Muscle of leg (tissue), 16 donors: ENCODE measurements at places on chromosomes 6 and 20. TPM values are rescaled to one million over a fixed set of nuclear protein-coding genes. Genes with fewer than 3 reads are reported as not detected.

GRCh38 chr20:9985281-9985680 is 49.5 kb upstream of the ANKEF1 start:
- H3K27ac ChIP-seq = no peak overlapping the region
- H3K4me1 ChIP-seq = no peaks in the 10 kb centered on the region
- no peak overlapping the region for H3K4me3 ChIP-seq
- DNase-seq = no peak
- H3K27me3 ChIP-seq = no peaks in the 10 kb centered on the region
- H3K36me3 ChIP-seq = no peaks in the 10 kb centered on the region

DNA sequence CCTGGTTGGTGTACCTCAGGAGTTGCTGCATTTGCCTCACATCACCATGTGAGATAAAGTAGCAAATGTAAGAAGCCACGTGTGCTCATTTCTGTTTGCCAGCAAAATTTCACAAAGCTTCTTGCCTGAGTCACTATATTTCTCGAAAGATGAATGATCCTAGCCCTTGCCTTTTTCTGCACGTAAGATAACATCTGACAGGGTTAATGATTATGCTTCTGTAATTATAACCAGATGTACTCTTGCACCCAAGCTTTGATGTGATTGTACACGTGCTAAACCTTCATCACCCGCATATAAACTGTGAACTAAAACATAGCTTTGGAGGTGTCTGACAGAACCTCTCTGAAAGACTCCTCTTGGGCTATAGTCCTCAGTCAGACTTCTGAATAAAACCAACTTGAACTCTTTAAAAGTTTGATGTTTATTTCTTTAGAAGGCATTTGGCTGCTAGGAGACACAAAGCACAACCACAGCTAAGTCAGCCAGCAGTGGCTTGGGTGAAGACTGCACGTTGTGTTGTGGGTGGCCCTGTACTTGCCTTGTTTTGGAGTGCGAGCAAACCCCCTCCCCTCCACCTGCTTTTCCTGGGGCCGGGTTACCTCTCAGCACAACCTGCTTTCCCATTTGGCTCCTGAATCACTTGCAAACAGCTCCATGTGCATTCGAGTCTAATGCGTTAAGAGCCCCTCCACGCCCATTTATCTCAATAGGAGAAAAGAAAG is 19.3 kb downstream of the PROKR2 start:
- no peak overlapping the region for H3K27ac ChIP-seq
- no peaks in the 10 kb centered on the region for H3K36me3 ChIP-seq
- H3K4me1 ChIP-seq = no peaks in the 10 kb centered on the region
- no peak overlapping the region for H3K4me3 ChIP-seq
- no peak for DNase-seq

- no peaks in the 10 kb centered on the region for H3K27me3 ChIP-seq
- H3K27ac ChIP-seq = no peak overlapping the region
- DNase-seq = peak; percentile 78
- no peaks in the 10 kb centered on the region for H3K4me1 ChIP-seq
- H3K4me3 ChIP-seq = no peak overlapping the region
Measured at GRCh38 chr6:75855052-75855451, 106.0 kb downstream of the MYO6 start.

Gene IP6K3
- total RNA-seq = 27.8 TPM

DNA sequence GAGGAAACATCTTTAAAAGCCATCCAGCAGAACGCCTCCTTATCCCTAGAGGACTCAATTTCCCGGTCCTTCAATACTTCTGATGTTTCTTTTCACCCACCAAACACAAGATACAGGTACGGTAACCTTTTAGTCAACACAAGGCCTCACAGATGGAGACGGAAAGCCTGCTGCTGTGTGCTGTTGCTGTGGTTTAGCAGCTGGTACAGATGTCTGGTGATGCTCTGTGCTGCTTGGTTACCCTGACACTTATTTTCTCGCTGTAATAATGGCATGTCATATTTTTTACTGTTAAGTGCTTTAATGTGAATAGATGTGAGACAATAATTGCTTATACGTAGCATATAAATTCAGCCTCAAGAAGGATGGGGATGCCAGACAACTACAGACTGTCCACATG is 25.3 kb downstream of the GMDS start:
- no peaks in the 10 kb centered on the region for H3K27me3 ChIP-seq
- H3K4me1 ChIP-seq = no peaks in the 10 kb centered on the region
- no peak for DNase-seq
- no peak overlapping the region for H3K4me3 ChIP-seq

GRCh38 chr6:109768485-109768884 is 77.4 kb downstream of the FIG4 start:
- no peak overlapping the region for H3K27ac ChIP-seq
- H3K4me1 ChIP-seq = no peaks in the 10 kb centered on the region
- peaks cover 6% of the 10 kb centered on the region for H3K36me3 ChIP-seq
- no peak overlapping the region for H3K4me3 ChIP-seq
- H3K27me3 ChIP-seq = no peaks in the 10 kb centered on the region
- no peak for DNase-seq

- H3K27ac ChIP-seq = no peak overlapping the region
- no peak for DNase-seq
- no peaks in the 10 kb centered on the region for H3K27me3 ChIP-seq
Measured at GRCh38 chr6:583635-584034, 73.3 kb downstream of the HUS1B start.

DNA sequence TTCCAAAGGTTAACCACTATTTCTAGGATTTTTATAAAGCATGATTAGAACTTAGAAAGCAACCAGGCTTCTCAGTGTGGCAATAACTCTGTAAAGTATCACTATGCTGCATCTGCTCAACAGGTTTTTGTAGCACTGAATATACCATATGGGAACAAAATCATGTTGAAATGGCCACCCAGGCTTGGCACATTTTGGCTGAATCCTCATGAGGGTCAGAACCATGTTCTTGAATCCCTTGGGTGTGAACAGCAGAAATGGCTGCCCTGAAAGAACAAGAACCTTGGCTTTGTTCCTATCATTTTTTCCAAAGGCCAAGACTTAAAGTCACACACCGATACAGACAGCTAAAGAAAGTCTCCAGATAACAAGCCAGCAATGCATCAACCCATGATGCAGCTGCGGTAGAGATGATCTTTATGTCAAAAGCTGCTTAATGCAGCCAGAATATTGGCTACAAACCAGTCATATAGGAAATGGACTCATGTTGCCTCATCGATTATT is 283.0 kb upstream of the NOX3 start:
- H3K4me3 ChIP-seq = no peak overlapping the region
- no peak for DNase-seq
- no peak overlapping the region for H3K27ac ChIP-seq
- no peaks in the 10 kb centered on the region for H3K27me3 ChIP-seq
- no peaks in the 10 kb centered on the region for H3K4me1 ChIP-seq
- H3K36me3 ChIP-seq = no peaks in the 10 kb centered on the region

Gene FOXF2
- total RNA-seq = 0.22 TPM

GRCh38 chr20:19874040-19874727 is 116.1 kb downstream of the RIN2 start:
- H3K27me3 ChIP-seq = no peaks in the 10 kb centered on the region
- peaks cover 13% of the 10 kb centered on the region for H3K36me3 ChIP-seq
- H3K4me3 ChIP-seq = no peak overlapping the region

Gene GMEB2
- total RNA-seq = 5.9 TPM

DNA sequence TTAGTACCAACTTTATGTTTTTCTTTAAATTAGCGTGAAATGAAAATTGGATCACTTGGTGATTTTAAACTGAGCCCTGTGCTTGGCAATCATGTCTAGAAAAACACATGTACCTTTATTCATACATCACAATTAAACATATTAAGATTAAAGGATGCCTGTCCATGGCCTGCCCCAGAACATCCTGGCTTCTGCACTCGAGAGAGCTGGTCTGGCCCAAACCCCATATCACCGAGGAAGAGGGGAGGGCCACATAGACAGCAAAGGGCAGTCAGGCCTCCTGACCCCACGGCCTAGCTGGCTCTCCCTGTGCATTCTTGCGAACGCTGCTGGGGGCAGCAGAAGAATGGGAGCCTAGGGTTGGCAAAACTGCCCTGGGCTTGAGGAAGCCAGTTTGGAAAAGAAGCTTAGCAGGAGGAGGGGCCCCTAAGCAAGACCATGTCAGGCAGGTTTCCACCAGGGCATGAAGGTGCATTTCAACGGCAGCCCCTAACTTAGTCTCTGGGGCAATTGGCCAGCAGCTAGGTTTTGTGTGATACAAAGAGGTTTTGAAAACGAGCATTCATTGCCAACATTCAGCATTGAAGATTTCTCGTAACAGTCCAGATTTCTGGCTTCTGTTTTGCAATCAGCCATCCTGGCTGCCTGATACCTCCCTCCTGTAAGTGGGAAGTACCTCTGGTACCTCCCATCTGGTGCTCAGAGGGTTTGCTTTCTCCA is 8.6 kb downstream of the BPIFB3 start:
- DNase-seq = no peak
- no peaks in the 10 kb centered on the region for H3K36me3 ChIP-seq
- H3K4me3 ChIP-seq = no peak overlapping the region
- H3K4me1 ChIP-seq = peaks cover 15% of the 10 kb centered on the region

GRCh38 chr20:62601172-62601571 is 41.1 kb upstream of the SLCO4A1 start:
- H3K27ac ChIP-seq = no peak overlapping the region
- peaks cover 62% of the 10 kb centered on the region for H3K27me3 ChIP-seq
- H3K4me3 ChIP-seq = no peak overlapping the region
- DNase-seq = no peak

Gene KIAA1755
- total RNA-seq = 8.7 TPM

GRCh38 chr20:41268402-41268801 is 49.1 kb downstream of the ZHX3 start:
- H3K36me3 ChIP-seq = no peaks in the 10 kb centered on the region
- no peak overlapping the region for H3K4me3 ChIP-seq

GRCh38 chr6:154167126-154167525 is 128.1 kb downstream of the OPRM1 start:
- peak; percentile 50 for DNase-seq

Gene CCN2
- total RNA-seq = 16.0 TPM

Gene MYBL2
- total RNA-seq = 6.4 TPM

Gene CYP39A1
- total RNA-seq = 2.9 TPM

DNA sequence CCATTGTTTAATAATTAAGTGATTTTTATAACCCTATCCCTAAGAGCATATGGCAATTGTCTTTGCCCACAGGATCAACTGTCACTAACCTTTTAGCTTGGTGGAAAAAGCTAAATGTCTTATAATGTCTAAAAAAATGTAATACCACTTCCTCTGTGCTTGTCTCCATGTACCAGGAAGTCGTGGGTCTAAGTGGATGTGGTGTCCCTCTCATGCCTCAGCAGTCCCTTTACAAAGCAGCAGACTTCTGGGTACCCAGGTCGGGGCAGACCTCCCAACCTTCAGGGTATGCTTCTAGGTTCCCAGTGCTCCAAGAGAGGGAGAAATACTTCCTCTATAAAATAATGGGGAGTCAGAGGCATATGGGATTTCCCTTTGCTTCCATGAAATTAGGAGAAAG is 74.7 kb downstream of the ZHX3 start:
- no peak overlapping the region for H3K27ac ChIP-seq
- no peaks in the 10 kb centered on the region for H3K36me3 ChIP-seq
- H3K4me1 ChIP-seq = peaks cover 12% of the 10 kb centered on the region
- no peak overlapping the region for H3K4me3 ChIP-seq

DNA sequence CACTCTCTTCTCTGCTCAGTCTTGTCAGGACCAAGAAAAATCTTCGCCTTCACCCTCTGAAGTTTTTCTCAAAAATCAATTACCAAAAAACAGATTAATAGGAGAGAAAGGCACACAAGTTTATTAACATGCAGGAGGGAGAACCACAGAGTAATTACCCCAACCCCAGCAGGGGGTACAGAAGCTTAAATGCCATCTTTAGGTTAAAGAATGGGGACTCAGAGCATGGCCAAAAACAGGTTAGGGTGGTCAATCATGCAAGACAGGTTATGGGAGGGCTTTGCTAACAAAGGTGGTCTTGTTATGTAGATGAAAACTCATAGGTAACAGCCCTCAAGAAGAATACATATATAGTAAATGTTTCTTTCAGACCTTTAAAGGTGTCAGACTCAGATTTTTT is 100.5 kb upstream of the BTN3A2 start:
- no peak overlapping the region for H3K27ac ChIP-seq
- no peaks in the 10 kb centered on the region for H3K4me1 ChIP-seq
- no peaks in the 10 kb centered on the region for H3K27me3 ChIP-seq
- H3K36me3 ChIP-seq = no peaks in the 10 kb centered on the region

Gene NT5E
- total RNA-seq = 28.8 TPM

Gene MAS1
- 0.09 TPM for total RNA-seq

- H3K4me3 ChIP-seq = no peak overlapping the region
- no peak for DNase-seq
- H3K27ac ChIP-seq = no peak overlapping the region
- H3K27me3 ChIP-seq = no peaks in the 10 kb centered on the region
- H3K4me1 ChIP-seq = peaks cover 5% of the 10 kb centered on the region
Measured at GRCh38 chr20:57649617-57650015, 29.4 kb upstream of the ZBP1 start.
